ENCODE measurements at places on chromosomes 1 and 21.
A peak's percentile ranks its signal among the peaks of the same experiment; 100 is the strongest.

DNA sequence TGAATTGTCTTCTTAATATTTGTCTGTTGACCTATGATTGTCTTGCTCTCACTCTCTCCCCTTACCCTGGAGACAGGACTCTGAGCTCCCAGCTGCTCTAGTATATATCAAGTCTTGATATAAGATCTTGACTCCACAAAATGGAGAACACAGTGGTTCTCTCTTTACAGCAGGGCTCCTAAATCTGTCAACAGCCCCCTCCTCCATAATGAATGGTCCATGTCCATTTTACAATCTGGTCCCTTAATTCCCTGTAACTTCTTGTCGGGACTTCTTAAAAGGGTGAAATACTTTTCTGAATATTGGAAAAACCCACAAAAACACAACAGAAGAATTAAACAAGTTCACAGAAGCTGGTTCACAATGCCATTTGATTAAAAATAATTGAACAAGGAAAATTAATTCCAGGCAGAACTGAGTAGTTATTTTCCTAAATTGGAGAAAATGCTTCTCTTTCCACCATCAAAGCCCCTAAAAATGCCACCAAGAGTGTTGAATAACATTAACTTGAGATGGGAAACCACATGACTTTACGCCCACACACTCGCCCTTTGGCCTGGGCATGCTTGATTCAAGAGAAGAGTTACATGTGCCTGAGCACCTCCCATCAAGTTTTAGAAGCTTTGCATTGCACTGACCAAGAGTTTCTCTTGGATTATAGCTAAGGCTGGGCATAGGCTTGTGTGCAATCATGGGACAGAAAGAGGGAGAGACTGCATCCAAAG is 109.8 kb downstream of the TOMM20 start:
- no peak for DNase-seq

DNA sequence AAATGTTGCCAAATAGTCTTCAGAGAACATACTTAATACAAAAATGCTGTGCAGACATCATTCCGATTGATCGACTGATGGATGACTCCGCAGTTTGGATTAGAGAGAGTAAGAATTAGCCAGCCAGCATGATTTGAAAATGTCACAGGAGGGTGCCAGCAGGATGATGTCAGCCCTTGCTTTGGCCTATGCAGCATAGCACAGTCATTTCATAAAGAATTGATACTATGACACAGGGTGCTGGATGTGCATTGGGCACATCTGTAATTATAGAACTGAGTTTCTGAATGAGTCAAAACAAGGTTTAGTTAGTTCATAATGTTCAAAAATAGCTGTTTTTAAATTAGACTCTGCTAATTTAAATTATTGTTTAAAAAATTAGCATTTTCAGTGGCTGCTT is 21.6 kb upstream of the TRAF5 start:
- peak; percentile 43 for DNase-seq

GRCh38 chr1:216183454-216183853 is 239.8 kb downstream of the USH2A start:
- DNase-seq, result no peak

- peak; percentile 17 for DNase-seq
These were observed 236.9 kb downstream of the SIPA1L2 start for GRCh38 chr1:232393010-232393409.

- peak; percentile 70 for DNase-seq
These were observed 37.3 kb upstream of the SYT14 start for GRCh38 chr1:209900734-209901133.

DNA sequence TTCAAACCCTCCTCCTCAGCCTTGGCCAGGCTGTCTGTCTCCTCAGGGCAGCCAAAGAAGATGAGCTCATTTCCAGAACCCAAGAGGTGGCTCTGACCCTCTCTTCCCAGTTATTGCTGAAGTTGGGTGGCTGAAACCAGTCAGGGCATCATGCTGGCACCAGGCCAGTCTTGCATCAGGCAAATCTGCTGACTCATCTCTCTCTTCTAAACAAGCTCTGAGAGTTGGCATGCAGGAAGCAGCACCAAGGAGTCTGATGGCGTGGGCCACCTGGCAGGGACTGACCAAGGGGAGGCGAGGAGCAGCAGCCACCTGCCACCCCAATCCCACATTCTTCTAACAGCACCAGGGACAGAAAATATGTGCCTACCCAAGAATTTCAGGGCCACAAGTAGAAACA is 104.8 kb upstream of the ATP1A1 start:
- DNase-seq, result no peak

DNA sequence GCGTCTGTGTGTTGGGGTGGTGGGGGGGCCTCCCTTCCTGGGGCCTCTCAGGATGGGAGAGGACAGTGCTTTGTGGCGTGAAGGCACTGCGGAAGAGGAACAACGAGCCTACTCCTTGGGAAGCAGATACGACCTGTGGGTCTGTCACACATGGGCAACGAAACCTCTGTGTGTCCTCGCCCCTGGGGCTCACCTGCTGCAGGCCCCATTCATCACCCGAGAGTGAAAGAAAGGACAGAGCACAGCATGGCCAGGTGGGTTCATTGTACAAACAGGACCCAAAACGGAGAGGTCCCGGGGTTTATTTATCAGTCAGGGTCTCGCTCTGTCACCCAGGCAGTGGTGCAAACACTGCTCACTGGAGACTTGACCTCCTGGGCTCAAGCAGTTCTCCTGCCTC is 40.1 kb upstream of the LIN9 start:
- no peak for DNase-seq

DNA sequence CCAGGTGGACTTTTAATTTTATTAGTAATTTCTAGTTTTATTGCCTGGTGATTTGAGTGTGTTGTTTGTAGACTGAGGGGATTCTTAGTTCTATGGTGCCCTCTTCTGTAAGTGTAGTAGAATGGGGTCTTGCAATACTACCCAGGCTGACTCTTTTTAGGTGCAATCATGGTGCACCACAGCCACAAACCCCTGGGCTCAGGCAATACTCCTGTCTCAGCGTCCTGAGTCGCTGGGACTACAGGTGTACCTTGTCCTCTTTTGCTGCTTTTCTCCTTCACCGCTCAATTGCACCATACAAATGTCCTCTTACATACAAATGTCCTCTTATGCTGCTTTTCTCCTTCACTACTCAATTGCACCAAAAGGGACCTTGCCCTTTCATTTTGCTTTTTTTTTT is 43.1 kb downstream of the SCP2 start:
- DNase-seq, result no peak

DNA sequence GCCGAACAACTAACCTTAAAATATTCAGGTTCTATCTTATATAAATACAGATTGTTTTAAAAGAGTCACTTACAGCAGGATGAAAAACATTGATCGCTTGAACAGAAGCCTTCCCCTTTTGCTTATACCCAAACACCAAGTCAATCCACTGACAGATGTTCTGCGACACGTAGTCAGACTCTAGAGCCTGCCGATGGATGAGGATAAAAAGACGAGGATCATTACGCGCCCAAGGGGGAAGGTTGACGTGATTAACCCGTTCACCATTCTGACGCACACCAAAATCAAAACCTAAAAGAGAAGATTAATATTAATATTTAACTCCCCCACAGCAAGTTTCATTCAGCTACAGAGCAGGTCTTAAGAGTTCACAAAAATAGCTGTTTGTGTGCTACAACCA is 59.4 kb upstream of the GNG4 start:
- no peak for DNase-seq

Data from AG08396 (cell line).